ENCODE measurements at places on chromosomes 11 and 22.

DNA sequence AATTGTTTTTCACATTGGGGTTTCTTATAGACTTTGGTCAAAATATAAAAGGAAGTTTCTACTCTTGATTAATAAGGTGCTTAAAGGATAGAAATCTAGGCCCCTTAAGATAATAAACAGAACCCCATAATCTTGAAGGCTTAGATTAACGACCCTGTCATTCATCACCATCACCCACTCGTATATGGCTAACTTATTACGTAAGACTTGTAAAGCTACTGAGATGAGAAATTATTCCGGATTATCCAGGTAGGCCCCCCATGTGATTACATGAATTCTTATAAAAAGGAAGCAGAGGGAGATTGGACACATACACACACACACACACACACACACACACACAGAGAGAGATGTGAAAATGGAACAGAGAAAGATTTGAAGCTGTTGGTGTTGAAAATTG lies 1489.2 kb upstream of the TENM4 start:
- no peak for DNase-seq

DNA sequence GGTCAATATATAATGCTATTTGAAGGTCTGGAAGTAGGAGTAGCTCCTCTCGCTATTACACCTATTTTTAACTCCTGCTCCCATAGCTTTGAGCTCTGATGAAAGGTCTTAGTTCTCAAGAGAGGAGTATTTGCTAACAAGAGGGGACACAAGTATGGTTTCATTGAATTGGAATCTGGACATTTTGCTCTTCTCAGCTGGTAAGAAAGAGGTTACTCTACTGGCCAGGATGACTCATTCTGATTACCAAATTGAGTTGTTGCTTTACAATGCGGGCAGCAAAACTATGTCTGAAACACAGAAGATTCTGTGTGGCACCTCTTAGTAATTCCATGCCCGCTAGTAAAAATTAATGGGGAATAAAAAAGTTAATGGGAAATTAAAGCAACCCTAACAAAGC lies 63.6 kb upstream of the EP300 start:
- DNase-seq, result no peak

- no peak for DNase-seq
Measured at GRCh38 chr11:77259641-77260040, 41.8 kb downstream of the GDPD4 start.

DNA sequence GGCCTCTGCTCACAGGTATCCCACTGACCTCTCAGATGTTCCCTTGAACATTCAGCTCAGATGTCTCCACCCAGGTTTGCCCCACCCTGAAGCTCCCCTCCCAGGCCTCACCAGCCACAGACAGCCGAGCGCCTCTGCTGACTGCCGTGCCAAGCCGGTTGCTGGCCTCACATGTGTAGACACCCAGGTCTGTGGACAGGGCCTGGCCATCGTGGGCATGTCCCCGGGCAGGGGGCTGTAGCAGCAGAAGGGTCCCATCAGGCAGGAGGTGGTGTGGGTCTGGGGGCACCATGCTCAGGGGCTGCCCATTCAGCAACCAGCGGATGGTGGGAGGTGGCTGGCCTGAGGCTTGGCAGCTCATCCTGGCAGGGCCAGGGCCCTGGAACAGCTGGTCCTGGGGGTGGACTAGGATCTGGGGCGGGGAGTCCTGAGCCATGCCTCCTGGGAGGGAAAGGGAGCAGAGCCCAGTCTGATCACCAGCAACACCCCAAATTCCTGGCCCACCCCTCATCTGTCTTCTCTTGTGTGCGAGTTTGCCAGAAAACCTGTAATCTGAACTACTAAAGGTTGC lies 759 bp downstream of the ROBO4 start:
- DNase-seq, result no peak

DNA sequence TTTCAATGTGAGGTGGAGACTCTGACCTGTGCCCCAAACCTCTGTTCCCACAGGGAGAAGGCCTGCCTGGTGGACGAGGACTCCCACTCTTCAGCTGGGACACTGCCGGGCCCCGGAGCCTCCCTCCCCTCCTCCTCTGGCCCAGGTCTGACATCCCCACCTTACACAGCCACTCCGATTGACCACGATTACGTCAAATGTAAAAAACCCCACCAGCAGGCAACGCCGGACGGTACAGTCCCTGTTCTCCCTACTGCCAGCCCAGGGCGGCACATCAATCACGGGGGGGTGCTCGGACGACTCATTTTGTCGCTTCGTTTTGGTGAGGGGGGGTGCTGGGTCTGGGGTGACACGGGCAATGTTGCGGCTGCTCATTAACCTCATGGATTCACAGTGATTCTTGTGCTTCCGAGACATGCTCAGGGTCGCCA lies 83.3 kb upstream of the SUSD2 start:
- DNase-seq, result no peak

DNA sequence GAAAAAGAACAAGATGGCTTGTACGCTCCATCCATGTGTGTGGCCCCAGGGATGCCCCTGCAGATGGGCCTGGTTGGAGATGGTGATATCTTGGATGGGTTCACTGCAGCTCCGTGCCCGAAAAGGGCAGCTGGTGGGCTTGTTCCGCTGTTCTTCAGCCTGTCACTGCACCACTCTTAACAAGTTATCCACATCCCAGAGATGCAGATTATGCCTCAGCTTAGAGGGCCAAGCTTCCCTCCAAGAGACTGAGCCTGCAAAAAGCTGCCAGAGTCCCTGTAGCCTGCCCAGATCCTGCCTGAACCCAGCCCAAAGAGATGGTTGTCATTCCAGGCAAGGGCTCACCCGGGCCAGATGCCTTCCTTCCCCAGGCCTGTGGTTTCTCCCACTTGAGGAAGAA lies 308.0 kb downstream of the OPCML start:
- DNase-seq, result no peak

DNA sequence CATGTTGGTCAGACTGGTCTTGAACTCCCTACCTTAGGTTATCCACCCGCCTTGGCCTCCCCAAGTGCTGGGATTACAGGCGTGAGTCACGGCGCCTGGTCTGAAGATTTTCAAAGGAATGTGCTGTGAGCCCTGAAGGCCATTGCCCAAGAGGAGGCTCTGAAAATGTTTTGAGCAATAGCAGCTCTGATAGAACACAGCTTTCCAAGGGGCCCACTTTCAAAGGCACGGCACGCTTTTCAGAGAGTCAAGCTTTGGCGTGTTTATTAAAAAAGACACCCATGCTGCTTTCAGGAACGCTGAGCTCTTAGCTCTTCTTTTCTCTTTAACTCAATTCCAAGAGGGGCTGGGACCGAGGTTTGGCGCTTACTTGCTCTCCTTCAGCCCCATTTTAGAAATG lies 73.8 kb upstream of the CDON start:
- no peak for DNase-seq

- no peak for DNase-seq
Measured at GRCh38 chr22:32817137-32817730, 15.7 kb downstream of the TIMP3 start.

- DNase-seq, result no peak
Measured at GRCh38 chr11:124745270-124745834, 5.6 kb downstream of the NRGN start.

GRCh38 chr11:83285151-83285770 lies 906 bp downstream of the CCDC90B start:
- no peak for DNase-seq

GRCh38 chr11:18492888-18493287 lies 33.9 kb downstream of the TSG101 start:
- no peak for DNase-seq

DNA sequence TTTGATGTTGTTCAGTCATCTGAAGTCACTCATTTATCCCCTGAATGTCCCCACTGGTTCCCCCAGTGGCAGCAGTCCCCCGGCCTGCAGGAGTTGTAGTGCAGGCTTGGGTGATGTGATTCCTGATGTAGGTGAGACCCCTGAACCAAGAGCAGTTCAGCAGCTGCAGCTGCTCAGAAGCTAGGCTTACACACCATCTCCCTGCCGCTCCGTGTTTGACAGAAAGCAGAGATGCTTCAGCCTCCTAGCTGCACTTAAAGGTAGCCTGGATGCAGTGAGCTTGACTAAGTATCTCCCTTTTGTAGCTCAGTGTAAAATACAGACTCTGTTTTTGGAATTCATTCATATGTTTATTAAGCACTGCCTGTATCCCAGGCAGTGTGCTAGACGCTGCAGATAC lies 47.3 kb downstream of the C22orf31 start:
- no peak for DNase-seq

DNA sequence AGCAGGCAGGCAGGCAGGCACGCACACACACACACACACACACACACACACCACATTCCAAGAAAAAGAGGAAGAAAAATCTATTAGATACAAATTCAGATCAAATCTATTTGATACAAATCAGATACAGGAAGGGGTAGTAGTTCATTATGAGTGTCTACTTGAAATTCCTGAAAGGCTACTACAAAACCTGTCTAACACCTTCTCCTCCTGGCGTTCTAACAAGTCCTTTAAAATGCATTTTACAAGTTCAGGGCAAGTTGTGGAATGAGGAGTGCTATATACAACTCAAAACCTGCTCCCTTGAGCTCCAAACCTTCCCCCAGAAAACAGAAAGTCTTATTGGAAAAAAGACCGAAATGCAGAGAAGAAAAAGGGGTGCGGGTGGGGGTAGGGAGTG lies 476 bp downstream of the ARHGAP32 start:
- DNase-seq, result no peak

DNA sequence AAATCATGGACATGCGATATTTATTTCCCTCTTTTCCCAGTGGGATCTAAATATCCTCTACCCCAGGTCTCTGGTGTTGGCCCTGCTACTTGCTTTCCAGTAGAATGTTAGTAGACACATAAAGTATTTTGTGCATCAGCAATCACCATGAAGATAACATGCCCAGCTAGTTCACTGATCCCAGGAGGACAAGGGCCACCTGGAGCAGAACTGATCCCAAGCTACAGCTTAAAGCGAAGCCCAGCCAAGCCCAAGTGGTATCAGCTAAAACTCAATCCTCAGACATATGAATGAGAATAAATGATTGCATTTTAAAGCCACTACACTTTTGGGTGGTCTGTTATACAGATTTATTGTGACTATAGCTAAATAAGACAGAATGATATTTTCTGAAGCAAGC lies 516.2 kb downstream of the INSC start:
- DNase-seq, result no peak

DNA sequence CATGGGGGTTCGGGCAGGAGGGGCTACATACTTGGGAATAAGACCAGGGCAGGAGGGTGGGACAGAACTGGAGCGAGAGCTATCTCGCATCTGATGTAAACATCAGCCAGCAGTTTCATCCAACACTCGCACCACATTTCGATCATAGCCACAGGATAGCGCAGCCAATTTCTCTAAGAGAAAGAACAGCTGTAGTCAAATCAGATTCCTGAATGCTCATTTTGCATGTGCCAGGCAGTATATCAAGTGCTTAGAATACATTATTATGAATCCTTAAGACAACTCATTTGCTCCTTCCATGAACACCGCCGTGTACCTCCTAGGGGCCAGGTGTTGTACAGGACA lies 14.5 kb downstream of the DGCR2 start:
- DNase-seq, result no peak

DNA sequence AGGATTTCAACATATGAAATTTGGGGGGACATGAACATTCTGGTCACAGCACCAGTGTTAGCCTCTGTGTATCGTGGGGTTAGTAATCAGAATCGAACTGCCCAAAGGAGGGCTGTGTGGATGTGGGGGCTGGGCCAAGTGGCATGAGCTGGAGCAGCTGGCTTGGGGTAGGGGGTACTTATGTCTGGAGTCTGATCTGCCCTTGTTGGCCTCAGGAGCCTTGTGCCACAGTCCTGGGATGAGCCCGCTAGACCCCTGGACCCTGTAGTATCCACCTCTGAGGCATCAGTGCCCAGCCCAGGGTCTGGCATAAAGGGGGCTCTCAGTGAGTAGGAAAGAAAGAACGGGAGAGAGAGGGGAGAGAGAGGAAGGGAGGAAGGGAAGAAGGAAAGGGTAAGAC lies 67.3 kb downstream of the LRRC32 start:
- no peak for DNase-seq

DNA sequence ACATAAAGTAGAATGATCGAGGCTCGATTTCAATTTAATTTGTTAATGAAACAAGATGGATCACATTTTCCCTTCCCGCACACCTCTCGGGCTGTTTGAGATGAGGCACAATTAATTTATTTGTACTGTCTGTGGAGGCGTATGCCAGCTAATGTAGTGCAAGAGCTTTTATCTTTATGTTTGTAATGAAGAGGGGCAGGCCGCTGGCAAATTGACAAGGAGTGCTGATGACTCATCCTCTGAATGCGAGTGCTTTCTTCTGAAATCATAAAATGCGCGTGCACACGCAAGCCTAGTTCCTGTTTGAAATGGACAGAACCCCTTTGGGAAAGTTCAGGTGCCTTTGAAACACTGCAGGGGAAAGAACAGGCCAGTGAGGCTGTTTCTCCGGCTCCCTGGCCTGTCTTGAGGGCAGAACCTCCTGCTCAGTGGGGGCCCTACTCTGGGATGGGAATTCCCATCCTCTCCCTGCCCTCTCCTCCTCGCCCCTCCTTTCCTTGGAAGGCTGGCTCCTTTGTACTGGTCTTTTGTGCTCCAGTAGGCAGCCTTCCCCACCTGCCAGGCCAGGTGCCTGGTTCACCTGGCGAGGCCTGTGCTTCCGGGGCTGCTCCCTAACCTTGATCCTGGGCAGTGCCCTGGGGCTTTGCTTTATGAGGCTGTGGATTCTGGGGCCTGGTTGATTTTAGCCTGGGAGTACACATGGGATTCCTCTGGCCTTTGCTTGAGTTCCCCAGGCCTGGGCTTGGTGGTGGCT lies 50.3 kb downstream of the TEAD1 start:
- DNase-seq, result no peak

GRCh38 chr11:31558001-31558400 lies 48.4 kb downstream of the ELP4 start:
- DNase-seq, result no peak

DNA sequence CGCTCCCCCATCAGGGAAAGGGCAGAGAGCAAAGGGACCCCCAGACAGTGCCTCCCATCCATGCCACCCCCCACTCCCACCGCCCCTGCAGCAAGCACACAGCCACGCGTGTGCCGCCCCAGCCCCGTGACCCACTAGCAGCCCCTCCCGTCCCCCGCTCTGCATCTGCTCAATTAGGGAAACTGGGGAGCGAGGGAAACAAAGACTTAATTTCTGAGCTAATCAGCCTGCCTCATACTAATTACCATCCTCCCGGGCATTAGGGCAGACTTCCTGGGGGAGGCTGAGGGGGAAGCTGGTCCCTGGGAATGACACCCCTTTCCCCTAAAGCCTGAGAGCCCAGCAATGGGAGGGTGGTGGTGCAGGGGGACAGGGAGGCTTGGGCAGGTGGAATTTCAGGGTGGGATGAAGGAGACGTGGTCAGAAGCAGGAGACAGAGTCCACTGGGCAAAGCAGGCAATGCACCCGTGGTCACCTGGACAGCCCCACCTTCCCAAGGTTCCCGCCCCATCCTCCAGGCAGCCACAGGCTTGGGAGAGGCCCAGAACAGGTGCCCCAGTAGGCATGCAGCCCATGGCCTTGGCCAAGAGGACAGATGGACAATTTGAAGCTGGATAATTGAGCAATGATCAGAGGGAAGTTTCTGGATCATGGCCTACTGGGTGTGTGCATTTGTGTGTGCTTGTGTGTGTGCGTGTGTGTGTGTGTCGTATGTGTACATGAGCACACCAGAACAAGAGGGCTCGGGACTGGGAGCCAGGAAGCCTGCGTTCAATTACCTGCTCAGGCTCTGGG lies 20.6 kb downstream of the ELFN2 start:
- DNase-seq, result no peak

GRCh38 chr11:32417806-32418205 lies 17.5 kb downstream of the WT1 start:
- DNase-seq, result no peak

All from Kasumi-1 (cell line).